ENCODE measurements at places on chromosomes 13 and 19. TPM values are rescaled to one million over a fixed set of nuclear protein-coding genes. Genes with fewer than 3 reads are reported as not detected.

- DNase-seq: no peak
These were observed 47.5 kb downstream of the COLGALT1 start for GRCh38 chr19:17602872-17603510.

Gene SMIM44
- total RNA-seq: not detected

DNA sequence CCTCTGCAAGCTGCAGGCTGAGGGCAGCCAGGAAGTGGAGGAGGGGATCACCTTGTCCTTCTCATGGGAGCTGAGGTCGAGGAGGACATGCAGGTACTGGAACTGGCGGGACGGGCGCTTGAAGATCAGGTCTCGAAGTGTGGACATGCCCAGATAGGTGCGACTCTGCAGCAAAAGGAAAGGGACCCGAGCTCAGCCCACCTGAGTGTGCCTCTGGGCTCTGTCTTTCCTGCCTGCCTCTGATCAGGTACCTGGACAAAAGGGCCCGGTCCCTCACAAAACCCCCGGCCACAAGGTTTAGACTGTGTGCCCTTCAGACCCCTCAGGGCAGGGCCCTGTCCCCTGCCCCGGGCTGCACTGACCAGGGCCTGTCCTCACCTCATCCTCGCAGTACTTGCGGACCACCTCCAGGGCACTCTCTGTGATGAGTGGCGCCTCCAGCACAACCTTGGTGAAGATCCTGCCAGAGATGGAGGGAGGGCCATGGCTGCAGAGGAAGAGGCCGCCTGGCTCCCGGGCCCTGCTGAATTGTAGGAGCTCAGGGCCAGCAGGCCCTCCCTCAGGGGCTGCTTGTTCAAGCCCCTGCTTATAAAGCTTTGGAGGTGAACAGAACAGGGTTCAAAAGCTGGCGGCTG, 12.5 kb upstream of the RSPH6A start:
- no peak for DNase-seq

GRCh38 chr19:41926763-41927496, 1.3 kb downstream of the ERFL start:
- no peak for DNase-seq

GRCh38 chr19:39021063-39021462, 11.3 kb downstream of the FBXO27 start:
- no peak for DNase-seq

Gene CEACAM1
- total RNA-seq: 3.8 TPM

DNA sequence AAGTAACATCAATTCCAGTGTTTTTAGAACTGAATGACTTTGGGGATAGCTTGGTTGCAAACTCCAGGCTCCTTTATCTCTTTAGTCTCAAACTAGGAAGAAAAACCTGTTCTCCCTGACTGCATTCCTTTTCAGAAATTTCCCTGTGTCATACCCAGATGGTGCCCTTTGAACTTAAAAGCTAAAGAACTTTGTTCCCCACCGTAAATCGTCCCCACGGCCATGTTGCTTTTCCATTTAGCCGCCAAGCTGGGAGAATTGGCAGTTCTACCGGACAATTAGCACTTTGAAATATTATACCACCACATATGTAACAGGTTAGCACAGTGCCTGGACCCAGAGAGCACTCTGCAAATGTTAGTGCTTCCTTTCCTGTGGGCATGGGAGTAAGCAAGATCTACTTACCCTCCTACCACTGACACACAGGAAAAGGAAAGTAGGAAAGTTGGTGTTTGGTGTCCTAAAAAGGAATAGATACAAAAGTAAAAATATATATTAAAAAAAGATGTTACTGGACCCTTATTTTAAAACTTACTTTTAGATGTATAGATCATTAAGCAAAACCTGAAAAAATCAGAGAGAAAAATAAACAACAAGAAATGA, 191.9 kb upstream of the MIR17HG start:
- no peak for DNase-seq
